ENCODE measurements at places on chromosomes 7 and 10. TPM values are rescaled to one million over a fixed set of nuclear protein-coding genes. Genes with fewer than 3 reads are reported as not detected.

The CNNM1 gene
- 1.7 TPM for total RNA-seq

GRCh38 chr10:117646718-117647117 is 104.2 kb downstream of the EMX2 start:
- no peaks in the 10 kb centered on the region for H3K36me3 ChIP-seq
- no peak overlapping the region for H3K4me3 ChIP-seq
- H3K27me3 ChIP-seq, result no peaks in the 10 kb centered on the region
- no peak for DNase-seq
- H3K4me1 ChIP-seq, result no peaks in the 10 kb centered on the region

DNA sequence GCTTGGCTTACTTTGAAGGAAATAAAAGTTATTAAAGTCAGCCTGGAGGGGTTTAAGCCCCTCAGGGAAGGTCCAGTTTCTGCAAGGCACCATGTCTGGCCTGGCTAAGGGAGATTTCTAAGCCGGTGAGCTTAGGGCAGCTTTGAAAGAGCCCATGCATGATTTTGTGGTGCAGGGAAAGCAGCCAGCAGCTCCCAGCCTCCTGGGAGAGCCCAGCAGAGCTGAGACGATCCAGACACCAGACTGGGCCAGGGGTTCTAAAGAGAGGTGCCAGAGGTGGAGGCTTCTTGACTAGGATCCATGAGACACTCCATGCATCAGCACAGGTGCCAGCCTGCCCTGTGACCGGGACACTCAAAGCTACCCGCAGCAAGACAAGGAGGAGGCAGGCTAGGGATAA is 59.6 kb upstream of the MKX start:
- DNase-seq, result no peak
- no peak overlapping the region for H3K27ac ChIP-seq
- no peak overlapping the region for H3K4me3 ChIP-seq
- H3K36me3 ChIP-seq, result no peaks in the 10 kb centered on the region
- H3K27me3 ChIP-seq, result no peaks in the 10 kb centered on the region

DNA sequence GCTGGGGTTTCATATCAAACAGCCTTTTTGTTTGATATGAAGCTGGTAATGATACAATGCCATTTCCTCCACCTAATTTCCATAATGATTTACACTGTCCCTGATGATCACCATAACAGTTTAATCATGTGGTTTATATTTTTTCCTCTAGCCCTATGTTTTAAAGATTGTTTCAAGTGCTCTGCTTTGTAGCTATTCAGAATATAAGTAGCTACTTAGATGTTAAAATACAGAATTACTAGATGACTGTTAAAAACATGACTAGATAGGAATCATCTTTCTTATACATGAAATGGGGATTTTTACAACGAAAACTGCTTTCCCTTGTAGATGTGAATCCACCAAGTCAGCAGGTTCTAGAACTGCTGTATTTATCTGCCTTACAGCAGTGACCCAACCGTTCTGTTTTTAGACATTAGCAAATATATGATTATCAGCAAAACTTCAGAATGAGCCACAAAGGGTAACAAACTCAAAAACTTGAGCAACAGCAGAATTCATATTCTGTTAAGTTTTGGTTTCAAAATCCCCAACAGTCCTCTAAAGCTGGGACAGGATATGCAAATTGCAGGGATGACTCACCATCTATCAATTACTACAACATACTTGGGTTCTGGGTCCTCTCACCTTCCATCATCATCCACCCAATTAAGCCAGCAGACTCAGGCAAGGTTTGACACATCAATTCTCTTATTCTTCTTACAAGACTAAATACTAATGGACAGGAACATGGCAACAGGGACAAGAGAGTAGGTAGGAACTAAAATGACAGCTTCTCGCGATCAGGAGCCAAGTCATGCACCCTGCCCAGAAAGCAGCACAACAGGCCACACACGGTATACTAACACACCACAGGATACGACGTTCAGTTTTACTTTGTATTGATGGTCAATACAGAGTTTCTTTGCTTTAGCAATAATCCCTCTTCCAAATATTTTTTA is 83.9 kb downstream of the PIP4K2A start:
- no peaks in the 10 kb centered on the region for H3K36me3 ChIP-seq
- H3K27ac ChIP-seq, result no peak overlapping the region
- DNase-seq, result no peak
- no peaks in the 10 kb centered on the region for H3K27me3 ChIP-seq
- H3K4me3 ChIP-seq, result no peak overlapping the region
- H3K4me1 ChIP-seq, result no peaks in the 10 kb centered on the region

- peak overlapping the region; percentile 41 for H3K27ac ChIP-seq
- H3K36me3 ChIP-seq, result no peaks in the 10 kb centered on the region
- no peak overlapping the region for H3K4me3 ChIP-seq
- no peaks in the 10 kb centered on the region for H3K4me1 ChIP-seq
These were observed 34.8 kb downstream of the MTURN start for GRCh38 chr7:30169579-30169978.

- H3K27ac ChIP-seq, result no peak overlapping the region
- no peaks in the 10 kb centered on the region for H3K4me1 ChIP-seq
- H3K27me3 ChIP-seq, result no peaks in the 10 kb centered on the region
- no peak for DNase-seq
- H3K36me3 ChIP-seq, result no peaks in the 10 kb centered on the region
- H3K4me3 ChIP-seq, result no peak overlapping the region
These were observed 160.5 kb upstream of the FERD3L start for GRCh38 chr7:19305698-19306097.

DNA sequence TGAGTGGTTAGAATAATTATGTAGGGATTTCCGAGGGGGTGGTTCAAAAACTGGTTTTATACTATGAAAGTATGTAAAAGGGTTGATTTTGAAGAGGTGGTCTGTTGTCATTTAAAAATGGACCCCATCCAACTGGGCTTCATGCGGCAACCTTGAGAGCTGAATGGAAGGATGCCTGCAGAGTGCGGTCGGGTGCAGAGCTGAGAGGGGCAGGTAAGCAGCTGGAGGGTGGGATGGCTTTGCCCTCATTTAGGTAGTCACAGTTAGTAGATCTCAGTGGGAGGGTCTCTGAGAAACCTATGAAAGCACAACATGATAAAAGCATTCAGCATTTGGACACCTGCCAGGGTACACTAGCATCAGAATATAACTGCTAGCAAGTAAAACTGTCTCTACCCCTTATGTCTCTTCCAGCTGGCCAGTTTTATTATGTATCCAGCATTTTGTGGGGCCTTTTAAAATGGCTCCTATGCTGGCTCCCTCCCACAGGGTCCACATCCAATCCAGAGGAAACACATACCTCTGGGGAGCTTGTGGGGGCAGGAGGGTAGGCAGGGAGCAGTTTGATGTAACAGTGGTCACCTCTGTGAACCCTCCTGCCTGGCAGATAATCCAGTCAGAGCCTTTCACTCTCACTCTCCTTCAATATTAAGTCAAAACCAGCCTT is 75.9 kb upstream of the MAGI2 start:
- H3K36me3 ChIP-seq, result no peaks in the 10 kb centered on the region
- no peak overlapping the region for H3K4me3 ChIP-seq
- no peak for DNase-seq
- no peak overlapping the region for H3K27ac ChIP-seq
- H3K4me1 ChIP-seq, result no peaks in the 10 kb centered on the region

- no peak overlapping the region for H3K4me3 ChIP-seq
- no peaks in the 10 kb centered on the region for H3K27me3 ChIP-seq
- no peak overlapping the region for H3K27ac ChIP-seq
- no peaks in the 10 kb centered on the region for H3K4me1 ChIP-seq
- no peaks in the 10 kb centered on the region for H3K36me3 ChIP-seq
These were observed 69.2 kb downstream of the SEMA3E start for GRCh38 chr7:83579740-83580139.

GRCh38 chr10:71423250-71423649 is 26.5 kb downstream of the CDH23 start:
- no peak overlapping the region for H3K27ac ChIP-seq
- H3K36me3 ChIP-seq, result no peaks in the 10 kb centered on the region
- no peak for DNase-seq
- no peak overlapping the region for H3K4me3 ChIP-seq

GRCh38 chr10:95247200-95247880 is 43.5 kb downstream of the PDLIM1 start:
- DNase-seq, result no peak
- H3K27me3 ChIP-seq, result no peaks in the 10 kb centered on the region
- no peaks in the 10 kb centered on the region for H3K4me1 ChIP-seq
- no peaks in the 10 kb centered on the region for H3K36me3 ChIP-seq
- H3K27ac ChIP-seq, result peak overlapping the region; percentile 73
- H3K4me3 ChIP-seq, result no peak overlapping the region
